H9 (cell line): ENCODE measurements at places on chromosomes 3 and 15.
A peak's percentile ranks its signal among the peaks of the same experiment; 100 is the strongest.

- DNase-seq, result no peak
Observed at GRCh38 chr15:63134245-63134985, 12.8 kb downstream of the LACTB start.

- DNase-seq, result no peak
Observed at GRCh38 chr3:180911876-180912303, 580 bp upstream of the FXR1 start.

DNA sequence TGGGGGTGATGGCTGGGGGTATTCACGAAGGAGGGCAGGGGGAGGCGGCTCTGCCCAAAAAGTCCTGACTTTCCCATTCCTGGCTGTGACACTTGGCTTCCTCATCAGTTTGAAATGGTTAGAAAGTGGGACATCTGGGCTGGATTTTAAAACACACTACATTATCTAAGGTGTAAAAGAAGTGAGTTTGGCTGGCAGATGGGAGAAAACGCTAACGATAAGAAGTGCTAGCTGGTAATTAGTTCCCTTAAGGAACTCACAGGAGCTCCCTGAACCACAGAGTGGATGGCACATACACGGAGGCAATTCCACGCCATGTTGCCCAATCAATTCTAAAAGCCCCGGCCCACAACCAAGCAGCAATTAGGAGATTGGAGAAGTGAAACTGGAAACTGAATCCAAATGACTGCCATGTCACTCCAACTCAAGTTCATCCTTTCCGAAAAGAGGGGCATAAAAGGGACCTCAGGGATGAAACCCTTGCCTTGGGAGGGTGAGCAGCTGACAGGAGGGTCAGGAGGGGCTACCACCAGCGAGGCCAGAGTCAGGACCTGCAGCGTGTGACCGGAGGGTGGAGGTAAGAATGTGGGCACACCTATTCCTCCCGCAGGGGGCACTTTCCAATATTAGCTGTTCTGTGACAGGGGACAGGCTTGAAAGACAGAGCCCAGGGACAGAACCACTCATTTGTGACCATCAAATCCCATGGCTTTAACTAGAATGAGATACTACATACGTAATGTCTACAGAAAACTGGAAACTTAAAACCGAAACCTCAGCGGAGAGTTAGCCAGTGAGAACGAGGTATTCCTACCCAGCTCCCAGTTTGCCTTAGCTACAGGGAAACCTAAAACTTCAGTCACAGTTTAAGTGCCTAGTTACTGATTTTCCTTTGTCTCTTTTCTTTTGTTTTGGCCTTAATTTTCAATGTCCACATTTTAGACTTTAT lies 95.3 kb upstream of the OXTR start:
- DNase-seq, result no peak

DNA sequence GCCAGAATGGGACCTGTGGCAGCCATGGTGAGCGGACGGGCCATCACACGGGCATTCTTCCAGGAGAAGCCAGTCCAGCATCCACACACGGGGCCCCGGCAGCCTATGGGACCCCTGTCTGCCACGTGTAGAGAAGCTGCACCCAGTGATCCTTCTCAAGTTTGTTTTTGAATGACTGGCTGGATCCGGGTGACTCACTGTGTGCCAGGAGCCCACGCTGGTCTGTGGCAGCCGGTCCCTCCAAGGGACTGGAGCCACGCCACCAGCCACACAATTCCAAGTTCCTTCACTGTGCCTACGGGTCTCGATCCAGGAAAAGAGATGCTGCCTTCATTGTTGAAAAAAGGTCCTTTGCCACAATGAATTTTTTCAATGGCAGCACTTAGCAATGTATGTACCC lies 58.1 kb downstream of the ATP10A start:
- DNase-seq, result peak; percentile 11

DNA sequence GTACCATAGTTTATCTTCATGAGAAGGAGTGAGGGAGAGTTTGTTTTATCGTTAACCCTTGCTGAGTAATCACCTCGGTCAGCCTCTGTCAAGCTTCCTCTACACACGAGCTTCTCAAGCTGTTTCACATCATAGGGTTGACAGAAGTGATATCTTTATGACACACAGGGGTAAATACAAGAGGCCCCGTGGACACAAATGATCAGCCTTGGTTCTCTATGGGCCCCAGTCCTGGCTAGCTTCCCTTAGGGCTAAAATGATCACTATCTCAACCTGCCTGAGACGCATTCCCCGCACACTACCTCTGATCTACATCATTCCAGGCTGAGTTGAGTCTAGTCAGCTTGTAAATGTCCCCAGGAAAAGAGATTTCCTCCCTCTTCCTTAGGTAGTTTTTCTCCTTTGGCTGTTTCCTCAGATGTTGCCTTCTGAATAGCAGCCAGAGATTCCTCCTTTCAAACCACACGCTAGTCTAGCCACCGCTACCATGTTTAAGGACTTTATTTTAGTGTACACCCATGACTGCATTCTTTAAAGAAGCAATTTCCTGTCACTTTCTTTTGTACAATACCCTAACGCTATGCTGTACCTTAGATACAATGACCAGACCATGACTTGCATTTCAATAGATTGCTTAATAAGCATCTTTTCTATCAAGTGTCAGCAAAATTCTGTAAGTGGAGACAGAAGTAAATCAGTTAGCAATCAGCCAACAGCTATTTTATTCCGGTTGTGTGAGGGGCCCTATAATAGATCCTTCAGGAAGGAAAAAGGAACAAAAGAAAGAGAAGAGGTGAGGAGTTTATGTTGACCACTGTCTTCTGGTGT lies 35.1 kb upstream of the PPARG start:
- no peak for DNase-seq

- DNase-seq, result peak; percentile 66
Observed at GRCh38 chr15:74482661-74483060, 21.7 kb upstream of the UBL7 start.

DNA sequence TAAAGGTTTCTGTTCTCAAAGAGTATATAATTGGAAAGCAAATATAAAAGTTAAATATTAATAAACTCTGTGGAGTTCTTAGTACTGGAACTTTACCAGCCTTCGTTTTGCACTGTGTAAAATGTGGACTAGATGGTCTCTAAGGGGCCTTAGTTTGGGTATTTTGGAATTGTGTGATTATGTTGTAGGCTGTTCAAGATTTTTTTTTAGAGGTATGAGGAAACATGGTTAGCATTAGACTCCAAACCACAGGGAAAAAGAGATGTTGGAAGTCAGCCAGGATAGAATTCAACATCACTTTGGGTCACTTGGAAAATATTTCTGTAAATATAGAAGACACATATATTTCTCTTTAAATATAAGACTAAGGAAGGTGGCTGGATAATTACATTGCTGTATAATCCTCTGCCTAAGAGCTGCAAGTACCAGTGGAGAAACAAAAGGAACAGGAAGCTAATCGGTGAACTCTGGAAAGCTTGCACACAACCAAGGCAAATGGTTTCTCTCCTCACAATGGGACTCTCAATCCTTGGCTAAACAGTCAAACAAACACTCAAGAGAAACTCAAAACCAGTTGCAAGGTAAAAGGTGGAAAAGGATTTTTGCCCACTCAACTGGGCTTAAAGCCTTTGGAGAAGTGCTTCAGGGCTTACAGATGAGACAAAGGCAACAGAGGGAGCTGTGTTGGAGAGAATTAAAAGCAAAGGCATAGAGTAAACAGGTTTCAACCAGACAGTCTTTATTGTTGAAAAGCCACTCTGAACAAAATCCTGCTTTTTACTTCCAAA lies 141.7 kb downstream of the NR1D2 start:
- no peak for DNase-seq
